ENCODE measurements at places on chromosomes 4 and X.

DNA sequence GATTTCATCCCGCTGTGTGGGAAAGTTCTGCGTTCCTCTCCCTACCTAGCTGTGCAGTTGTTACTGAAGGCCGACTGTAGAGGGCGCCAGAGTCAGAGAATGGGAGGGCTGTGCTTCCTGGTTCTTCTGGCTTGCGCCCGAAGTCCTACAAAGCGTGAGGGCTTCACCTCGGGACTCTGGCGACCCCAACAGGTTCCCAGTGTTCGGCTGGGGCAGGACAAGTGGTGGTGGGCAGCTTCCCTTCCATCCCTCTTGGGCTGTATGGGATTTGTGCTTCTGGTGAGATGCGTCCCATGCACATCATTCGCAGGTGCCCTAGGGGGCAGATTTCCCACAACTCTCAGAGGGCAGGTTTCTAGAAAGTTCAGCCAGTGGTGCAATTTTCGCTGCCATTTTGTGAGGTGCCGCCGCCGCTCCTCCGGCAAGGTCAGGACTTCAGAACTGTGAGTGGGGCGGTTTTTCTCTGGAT lies 27.3 kb downstream of the CT45A1 start:
- no peak for DNase-seq

DNA sequence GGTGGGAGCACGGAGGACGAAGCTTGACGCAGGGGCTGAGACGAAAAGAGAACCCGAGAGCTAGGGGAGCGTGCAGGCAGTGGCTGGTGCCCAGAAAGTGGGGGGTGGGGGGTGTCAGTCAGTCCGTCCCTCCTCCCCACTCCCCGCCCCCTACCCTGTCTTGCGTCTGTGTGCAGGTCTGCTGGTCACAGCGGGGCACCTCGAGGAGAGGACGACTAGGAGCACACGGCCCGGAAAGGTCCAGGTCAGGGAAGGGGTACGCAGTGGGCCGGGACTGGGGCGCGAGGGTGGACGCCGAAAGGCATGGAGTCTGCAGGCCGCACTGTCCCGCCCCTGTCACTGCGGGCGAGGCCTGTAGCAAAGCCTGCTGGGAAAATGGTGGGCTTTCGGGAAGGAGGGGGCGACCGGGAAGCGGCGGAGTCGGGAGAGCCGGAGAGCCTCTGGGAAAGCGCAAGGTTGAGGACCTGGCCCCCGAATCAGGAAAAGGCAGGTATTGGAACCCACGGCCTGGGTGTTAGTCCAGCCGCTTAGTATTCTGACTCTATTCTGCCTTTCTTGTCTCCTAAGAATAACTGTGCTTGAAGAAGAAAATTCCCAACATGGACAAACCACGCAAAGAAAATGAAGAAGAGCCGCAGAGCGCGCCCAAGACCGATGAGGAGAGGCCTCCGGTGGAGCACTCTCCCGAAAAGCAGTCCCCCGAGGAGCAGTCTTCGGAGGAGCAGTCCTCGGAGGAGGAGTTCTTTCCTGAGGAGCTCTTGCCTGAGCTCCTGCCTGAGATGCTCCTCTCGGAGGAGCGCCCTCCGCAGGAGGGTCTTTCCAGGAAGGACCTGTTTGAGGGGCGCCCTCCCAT lies 769 bp downstream of the TCEAL1 start:
- peak; percentile 15 for DNase-seq

DNA sequence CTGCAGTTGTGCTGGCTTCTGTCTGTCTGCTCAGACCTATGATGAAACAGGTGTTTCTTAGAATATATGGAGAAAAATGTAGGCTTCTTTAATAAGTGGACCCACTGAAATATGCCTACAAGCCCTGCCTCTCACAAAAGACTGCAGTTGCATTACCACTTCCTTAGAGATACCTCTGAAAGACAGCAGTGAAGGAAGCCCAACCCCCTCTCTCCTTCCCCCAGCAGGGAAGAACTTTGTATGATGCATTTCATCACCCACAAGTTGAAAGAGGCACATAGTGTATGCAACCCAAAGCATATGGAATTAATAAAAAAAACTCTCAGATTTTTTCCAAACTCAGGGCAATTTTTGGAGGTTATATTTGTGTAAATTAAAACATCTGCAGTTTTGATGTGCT lies 916.7 kb downstream of the TECRL start:
- DNase-seq = no peak

- no peak for DNase-seq
Observed at GRCh38 chrX:3584415-3584996, 128.9 kb downstream of the PRKX start.

DNA sequence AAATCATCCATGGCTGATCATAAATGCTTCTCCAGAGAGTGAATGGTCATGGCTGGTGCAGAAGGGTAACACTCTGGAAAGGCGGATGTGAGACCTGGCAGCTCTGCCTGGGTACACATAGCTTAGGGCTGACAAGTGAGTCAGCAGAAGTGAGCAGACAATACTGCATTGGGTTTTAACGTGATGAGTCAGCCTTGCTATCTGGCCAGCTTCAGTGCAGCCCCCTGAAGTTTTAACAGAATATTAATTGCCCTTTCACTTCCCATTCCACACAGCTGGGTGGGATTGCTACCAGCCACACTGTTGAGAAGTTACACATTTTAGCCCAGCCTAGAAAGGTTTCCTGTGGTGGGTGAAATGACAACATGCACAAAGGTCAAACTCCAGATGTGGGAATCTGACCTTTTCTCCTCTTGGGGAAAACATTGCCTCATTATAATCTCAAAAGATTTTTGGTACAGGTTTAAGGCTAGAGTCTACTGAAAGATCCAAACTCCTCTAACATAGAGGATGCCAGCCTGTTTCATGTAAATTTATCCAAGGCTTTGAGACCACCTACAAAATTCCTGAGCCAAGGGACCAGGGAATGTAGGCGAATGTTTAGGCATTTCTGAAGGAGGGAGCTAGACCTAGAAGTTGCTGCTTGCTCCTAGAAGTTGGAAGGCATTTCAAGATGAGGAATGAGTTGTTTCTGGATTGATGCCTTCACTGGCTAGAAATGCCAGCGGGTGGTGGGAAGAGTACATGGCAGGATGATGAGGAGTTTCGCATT lies 230.3 kb upstream of the PGRMC2 start:
- DNase-seq = no peak

DNA sequence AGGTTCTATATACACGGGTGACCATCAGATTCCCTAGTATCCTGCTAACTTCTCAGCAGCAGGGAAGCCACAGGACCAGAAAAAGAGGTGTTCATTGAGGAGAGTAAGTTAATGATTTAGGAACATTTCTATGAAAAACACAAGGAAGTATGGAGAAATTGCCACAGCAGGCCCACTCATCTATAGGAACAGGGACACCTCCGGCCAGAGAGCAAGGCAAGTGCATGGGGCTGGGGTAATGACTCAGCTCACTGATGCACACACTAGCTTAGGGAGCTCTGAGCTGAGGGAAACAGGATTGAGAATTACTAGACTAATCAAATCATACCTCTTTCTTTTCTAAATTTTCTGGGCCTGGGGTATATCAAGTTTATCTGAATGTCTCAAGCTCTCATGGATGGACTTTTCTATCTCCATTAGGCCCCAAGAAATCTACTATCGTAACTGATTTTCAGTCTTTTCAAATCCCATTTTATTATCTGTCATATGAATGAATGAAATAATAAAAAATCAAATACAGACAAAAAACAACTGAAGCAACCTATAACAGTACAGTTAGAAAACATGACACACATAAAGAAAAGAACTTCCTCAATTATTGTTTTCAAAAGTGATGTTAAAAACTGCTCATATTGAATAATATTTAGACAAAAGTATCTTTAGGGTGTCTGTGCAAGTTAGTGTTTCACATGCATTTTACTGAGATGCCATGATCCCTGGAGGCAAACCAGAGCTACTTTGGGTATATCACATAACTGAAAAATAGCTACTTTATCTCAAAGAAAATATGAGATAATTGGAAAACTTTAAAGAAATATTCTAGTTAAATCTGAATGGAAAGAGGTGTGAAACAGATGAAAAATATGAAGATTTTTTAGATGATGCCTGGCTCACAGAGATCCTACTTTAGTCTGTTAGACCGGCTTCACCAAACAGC lies 89.8 kb downstream of the FBXO8 start:
- DNase-seq = no peak

- DNase-seq = no peak
Observed at GRCh38 chrX:48996969-48997368, 5.1 kb downstream of the GRIPAP1 start.

DNA sequence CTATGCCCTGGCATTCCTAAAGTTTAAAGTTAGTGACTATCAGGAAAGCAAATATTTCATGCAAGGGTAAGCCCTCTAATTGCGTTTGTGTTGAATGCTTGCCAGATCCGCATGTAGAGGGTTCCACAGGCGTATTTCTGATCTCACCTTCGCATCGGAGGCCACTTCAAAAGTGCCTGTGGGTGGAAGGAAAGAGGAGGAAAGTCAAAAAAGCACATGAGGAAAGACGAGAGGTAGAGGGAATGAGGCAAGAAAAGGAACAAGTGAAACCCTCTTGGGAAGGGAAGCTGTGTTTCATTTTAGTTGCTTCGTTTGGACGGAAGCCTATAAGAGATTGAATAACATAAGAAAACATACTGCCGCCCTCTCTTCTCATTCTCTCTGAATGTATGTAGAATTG lies 628.8 kb downstream of the SPRY1 start:
- no peak for DNase-seq

DNA sequence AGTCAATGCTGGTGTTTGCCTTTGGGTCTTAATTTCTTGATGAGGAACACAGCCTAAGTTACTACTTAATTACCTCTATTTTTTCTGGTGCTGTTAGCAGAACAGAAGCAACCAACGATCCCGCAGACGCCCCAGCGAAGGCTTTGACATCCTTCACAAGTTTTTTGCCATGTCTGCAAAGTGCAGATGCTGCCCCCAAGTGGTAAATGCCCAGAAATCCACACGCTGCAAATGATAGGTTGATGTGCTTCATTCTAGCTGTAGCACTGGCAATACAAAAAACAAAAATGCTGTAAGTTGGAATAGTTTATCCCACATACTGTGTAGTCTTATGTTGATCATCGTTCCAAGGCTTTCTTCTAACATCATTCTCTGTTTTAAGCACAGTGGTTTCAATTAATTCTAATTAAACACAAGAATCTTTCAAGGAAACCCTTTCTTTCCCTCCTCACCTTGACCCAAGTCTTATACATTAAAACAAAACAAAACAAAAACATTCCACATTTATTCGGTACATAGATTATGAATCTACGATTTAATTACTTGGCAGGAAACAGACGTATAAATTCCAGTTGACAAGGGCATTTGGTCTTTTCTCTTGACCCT lies 1.2 kb downstream of the PNPLA4 start:
- DNase-seq = peak; percentile 26

DNA sequence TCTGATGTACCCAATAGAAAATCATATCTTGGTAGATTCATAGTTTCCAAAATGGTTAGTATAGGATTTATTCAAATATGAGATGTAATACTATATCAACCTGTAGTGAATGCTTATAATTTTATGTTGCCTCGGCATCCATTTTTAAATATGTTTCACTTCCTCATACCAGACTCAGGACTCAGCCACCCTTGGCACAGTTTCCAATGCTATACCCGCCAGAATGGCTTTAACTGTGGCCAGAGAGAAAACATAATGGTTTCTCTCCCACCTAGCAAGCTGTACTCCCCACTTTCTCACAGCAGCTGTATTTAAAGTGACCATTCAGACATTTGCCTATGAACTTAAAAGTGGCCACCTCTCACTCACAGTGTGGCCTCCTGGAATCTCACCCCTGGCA lies 466.6 kb upstream of the PABPC4L start:
- no peak for DNase-seq
